HFF-Myc (cell line): ENCODE measurements at places on chromosomes 12 and 14.

DNA sequence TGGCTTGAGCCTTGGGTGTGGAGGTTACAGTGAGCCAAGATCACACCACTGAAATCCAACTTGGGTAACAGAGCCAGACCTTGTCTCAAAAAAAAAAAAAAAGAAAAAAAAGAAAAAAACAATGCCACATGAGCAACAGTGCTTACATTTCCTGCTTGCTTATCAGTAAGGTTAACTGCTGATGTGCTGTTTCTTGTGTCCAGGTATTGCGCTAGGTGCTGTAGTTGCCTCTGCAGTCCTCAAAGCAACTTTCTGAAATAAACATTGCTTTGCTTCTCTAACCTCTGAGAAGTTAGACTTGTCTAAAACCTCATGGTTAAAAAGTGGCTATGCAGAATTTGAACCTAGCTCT lies 24.7 kb downstream of the RNF34 start:
- DNase-seq: no peak

- no peak for DNase-seq
Measured at GRCh38 chr12:121301876-121302275, 5.4 kb upstream of the CAMKK2 start.

DNA sequence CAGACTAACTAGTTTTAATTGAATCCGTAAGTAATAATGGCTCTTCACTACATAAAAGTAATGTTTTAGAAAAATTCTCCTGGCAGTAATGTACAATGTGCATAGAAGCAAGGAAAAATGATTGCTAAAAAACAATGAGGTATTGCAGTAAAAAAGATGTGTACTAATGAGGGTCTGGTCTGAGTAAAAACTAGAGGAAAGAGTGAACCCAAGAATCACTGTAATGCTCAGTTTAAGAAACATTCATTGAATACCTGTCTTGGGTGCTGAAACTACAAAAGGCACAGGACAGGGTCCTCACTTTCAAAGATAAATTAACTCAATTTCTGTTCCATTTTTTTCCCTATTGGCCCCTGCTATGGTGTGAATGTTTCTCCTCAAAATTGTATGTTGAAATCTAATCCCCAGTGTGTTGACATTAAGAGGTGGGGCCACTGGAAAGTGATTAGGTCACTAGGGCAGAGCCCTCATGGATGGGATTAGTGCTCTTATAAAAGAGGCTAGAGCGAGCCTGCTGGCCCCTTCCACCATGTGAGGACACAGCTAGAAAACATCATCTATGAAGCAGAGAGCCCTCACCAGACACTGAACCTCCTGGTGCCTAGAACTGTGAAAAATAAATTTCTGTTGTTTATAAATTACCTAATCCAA lies 51.6 kb downstream of the RPS6KA5 start:
- DNase-seq: no peak

- no peak for DNase-seq
Measured at GRCh38 chr14:46964378-46964777, 312.8 kb upstream of the RPL10L start.

GRCh38 chr12:56951582-56952339 lies 5.6 kb downstream of the RDH16 start:
- no peak for DNase-seq

GRCh38 chr14:21367582-21368144 lies 16.2 kb downstream of the SUPT16H start:
- DNase-seq: no peak

DNA sequence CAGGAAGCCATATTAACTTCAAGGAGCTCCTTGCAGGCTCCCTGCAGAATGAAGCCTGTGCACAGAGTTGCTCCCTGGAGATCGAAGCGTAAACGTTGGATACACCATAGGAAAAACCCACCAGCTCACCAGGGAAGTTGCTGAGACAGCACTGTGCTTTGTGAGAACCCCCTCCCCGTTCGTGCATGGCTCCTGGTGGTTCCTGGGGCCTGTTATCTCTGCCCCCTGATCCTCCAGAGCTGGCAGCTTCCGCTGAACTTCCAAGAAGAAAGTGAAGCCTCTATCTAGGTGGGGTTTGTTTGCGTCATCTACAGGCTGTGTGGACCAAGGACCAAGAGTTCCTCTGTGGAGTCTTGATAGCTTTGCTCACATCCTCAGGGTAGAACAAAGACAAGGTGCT lies 2.4 kb upstream of the CCDC85C start:
- no peak for DNase-seq

- peak; percentile 14 for DNase-seq
Measured at GRCh38 chr12:1851151-1851701, 30.9 kb downstream of the LRTM2 start.

- no peak for DNase-seq
Measured at GRCh38 chr12:9240776-9241175, 32.6 kb upstream of the PZP start.

DNA sequence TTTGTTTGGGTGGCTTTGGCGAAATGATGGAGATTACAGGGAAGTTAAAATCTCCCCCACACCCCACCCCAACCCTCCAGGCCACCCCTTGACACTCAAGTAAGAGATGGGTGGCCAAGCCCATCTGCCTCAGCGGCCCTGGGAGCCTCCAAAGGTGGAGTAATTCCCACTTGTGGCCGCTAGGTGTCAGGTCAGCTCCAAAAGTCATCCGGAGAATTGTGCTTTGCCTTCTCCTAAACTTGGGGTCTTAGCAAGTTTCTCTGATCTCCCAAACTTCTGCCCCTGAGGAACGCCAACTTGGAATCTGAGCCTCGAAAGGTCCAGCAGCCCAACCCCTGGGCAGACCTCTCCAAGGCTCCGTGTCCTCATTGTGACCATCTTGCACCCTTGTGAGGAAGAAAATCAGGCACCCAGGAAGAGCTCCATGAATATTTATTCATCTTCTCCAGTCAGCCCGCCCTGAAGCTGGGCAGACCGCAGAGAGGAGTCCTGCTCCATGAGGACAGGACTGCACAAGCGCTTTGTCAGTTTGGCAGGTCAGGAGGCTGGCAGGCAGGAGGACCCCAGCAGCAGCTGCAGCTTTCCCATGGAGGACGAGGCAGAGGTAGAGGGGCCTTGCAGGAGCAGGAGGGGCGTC lies 46.7 kb downstream of the LRRC74A start:
- no peak for DNase-seq

DNA sequence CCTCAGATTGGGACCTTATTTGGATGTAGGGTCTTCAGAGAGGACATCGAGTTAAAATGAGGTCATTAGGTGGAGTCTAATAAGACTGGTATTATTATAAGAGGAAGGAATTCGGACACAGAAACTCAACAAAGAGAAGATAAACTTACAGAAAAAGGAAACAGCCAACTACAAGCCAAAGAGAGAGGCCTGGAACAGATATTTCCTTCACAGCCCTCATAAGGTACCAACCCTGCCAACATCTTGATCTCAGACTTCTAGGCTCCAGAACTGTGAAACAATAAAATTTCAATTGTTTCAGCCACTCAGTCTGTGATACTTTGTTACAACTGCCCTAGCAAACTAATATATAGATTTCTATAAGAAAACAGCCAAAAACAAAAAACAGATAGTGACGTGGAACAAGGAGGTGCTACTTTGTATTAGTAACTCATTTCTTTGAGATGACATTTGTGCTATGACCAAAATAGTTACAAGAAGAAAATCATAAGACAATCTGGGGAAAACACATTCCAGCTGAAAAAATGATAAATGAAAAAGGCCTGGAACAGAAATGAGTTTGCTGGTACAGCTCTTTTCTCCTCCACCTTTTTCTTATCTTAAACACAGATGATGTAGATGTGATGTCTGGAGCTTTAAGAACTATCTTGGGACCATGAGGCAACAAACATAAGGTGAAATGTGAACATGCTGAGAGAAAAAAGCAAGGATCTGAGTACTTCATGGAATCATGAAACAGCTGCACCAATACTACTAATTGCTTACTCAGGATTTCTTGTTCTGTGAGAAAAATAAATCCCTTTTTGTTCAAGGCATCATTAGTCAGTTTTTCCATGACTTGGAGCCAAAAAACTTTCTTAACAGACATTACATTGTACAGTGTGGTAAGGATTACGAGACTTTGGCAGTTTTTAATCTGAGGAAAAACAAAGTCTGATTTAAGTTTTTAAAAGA lies 243.2 kb downstream of the ANO6 start:
- no peak for DNase-seq

DNA sequence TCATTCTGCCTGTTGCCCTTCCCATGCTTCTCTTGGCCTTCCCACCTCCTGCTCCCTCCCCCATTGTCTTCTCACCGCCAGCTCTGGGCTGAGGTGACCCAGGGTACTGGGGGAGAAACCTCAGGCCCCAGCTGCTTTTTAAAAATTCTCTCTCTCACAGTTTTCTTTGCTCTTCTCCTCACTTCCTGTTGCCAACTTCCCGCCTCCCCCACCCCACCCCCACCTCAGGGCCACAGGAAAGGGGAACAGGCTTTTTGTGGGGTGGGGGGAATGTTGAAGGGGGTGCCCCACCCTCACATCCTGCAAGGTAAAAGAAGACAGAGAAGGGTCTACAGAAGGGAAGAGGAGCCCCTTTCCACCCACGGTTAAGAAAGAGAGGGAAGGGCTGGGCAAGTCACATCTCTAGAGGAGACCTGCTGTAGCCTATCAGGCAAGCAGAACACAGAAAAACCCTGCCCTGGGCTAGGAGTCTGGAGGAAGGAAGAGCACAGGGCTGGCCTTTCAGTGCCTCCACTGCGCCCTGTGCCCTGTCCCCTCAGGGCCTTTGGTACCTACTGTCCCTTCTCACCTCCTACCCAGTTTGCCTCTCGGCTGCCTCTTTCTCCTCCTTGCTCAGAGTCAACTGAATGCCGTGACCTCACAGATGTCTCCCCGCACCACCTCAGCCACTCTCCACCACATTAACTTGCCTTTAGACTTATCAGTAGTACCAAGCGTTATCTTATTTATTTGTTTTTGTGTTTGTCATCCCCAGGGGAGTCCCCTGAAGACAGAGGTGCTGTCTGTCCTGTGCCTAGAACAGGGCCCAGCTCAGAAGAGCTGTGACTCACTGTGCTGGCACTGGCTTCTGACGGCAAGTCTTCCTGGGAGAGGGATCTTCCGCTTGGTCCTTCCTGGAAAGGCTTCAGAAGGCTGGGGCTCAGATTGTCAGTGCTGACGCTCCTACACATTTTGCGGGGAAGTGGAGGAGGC lies 1.7 kb downstream of the ARHGAP9 start:
- no peak for DNase-seq

DNA sequence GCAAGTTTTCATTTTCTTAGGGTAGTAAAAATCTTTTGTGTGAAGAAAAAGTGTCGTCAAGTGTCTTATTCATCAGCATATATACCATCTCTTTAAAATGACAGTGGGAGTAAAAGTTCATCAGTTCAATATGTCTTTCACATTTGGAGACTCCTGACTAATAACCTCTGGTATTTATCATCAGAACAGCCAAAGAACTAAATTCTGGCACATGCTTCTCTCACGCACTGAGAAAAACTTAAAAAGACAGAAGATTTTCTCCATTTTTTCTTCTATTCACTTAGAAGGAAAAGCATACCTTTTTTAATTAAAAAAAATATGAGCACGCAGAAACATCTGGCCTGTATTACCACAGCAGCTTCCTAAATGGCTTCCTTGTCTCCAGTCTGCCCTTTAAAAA lies 265.7 kb downstream of the AKAP6 start:
- peak; percentile 63 for DNase-seq

DNA sequence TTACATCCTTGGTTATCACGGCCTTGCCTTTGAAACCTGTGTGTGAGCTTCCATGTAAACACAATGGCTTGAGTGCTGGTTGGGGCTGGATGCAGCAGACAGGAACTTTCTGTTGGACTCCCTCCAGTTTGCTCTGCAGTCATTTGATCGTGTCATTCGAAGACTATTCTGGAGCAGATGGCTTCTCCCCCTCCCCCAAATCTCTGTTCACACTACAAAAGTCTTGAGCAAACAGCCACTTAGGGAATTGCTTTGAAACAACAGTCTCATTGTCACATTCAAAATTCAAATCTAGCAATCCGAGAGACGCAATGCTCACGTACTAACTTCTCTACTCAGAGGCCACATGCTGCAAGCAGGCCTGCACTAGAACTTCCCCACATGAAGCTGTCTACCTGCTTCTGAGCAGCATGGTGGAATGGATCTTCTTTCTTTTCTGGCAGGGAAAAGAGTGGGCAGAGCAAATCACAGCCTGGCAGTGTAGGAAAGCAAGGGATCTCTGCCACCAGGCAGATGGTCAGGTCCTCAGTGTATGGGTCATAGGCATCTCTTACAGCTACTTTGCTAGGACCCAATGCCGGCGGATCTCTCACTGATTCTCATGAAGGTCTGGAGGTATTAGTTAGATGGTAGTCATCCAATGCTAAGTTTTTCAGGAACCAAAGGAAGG lies 214.2 kb downstream of the PPM1H start:
- DNase-seq: peak; percentile 71

GRCh38 chr14:51527073-51527472 lies 124.6 kb upstream of the FRMD6 start:
- DNase-seq: no peak

DNA sequence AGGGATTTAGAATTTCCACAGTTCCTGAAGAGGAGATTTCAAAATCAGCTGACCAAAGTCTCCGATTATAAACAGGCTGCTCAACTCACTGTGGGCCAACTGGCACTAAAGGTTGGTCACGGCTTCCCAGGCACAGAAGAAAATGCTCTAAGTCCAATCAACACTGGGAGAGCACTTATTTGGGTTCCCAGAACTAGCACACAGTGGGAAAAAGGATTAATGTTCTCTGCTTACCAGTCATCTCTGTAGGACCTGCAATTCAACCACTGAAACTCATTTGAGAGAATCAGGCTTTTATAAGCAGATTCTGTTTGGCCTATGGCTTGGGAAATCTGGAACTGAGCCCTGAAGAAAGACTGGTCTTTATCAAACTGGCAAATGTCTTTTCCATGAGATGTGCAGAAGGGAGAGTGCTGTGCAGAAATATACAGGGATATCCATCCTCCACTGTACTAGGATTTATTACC lies 49.4 kb downstream of the ABCC9 start:
- DNase-seq: no peak

DNA sequence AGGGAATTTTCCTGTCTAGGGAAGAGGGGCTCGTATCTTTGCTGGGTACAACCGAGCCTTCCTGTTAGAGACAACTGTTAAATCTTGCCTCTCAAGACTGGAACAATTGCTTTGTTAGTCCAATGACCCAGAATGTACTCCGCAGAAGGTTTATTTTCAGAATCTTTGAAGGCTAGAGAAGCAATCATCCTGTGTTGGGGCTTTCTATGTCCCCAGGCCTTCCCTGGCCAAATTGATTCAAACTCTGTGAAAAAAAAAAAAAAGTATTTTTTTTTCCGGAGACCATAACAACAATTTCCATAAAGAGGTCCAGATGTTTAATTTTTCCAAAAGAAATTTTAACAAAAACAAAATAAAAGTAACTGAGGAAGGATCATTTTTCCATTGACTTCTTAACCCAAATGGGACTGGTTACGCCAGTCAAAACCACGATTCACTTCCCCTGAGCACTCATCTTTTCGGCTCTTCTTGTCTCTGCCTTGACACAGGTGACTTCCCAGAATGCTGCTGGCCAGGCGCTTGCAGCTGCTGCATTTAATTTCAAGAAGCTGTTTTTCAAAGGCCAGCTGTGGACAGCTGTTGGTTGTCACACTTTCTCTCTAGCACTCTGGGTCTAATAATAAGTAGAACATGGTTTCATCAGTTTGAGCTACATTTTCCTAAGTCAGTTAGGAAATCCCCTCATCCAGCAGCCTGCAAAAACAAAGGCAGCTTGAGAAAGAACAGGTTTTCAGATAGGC lies 81.6 kb upstream of the MANSC4 start:
- DNase-seq: no peak

- peak; percentile 4 for DNase-seq
Measured at GRCh38 chr12:82326905-82327503, 31.2 kb downstream of the CCDC59 start.
